Thymus (tissue), 14 donors: ENCODE measurements at places on chromosomes 7 and 10. TPM values are rescaled to one million over a fixed set of nuclear protein-coding genes. Genes with fewer than 3 reads are reported as not detected.

PIK3CG gene
- total RNA-seq = 22.4 TPM

CDH23 gene
- 9.1 TPM for total RNA-seq

MRLN gene
- 0.47 TPM for total RNA-seq

DNA sequence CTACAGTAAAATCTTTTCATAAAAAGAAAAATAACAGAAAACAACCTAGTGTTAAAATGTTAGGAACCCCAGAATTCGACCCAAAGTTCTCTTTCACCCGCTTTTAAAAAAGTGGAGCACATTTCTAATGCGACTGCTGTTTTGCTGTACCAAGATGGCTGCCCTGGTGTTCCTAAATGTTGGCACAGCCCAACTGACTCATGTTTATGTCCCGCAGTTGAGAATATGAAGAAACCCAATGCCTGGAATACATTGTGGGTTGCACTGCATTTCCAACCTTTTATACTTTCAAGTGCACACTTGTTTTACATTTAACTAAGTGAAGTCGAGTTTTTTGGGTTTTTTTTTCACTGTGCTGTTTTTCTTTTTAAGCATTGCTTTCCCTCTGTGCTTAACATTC lies 944 bp downstream of the STEAP1B start:
- H3K4me1 ChIP-seq = no peaks in the 10 kb centered on the region
- no peak for DNase-seq
- H3K36me3 ChIP-seq = no peaks in the 10 kb centered on the region
- H3K27ac ChIP-seq = no peak overlapping the region
- peaks cover 5% of the 10 kb centered on the region for H3K27me3 ChIP-seq
- H3K4me3 ChIP-seq = no peak overlapping the region

DNA sequence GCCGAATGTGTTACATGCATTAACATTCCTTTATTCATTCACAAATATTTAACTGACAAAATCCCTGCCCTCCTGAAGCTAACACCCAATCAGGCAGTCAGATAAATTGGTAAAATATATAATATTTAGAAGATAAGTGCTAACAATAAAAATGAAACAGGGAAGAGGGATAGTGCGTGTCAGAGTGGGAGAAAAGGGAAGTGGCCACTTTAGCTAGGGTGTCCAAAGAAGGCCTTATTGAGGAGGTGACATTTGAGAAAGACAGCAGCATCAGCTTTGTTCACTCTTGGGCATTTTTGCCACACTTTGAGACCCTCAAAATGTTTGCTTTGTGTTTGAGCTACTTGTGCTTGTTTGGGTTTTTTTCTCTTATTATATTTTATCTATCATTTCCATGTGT lies 317.8 kb downstream of the SNX13 start:
- no peaks in the 10 kb centered on the region for H3K4me1 ChIP-seq
- H3K4me3 ChIP-seq = no peak overlapping the region
- no peak for DNase-seq
- H3K27ac ChIP-seq = no peak overlapping the region
- H3K36me3 ChIP-seq = no peaks in the 10 kb centered on the region

GRCh38 chr10:45421221-45422097 lies 47.4 kb downstream of the ALOX5 start:
- peaks cover 71% of the 10 kb centered on the region for H3K4me1 ChIP-seq
- peak overlapping the region; percentile 92 for H3K27ac ChIP-seq
- no peaks in the 10 kb centered on the region for H3K36me3 ChIP-seq
- H3K27me3 ChIP-seq = no peaks in the 10 kb centered on the region
- no peak for DNase-seq
- no peak overlapping the region for H3K4me3 ChIP-seq

DNA sequence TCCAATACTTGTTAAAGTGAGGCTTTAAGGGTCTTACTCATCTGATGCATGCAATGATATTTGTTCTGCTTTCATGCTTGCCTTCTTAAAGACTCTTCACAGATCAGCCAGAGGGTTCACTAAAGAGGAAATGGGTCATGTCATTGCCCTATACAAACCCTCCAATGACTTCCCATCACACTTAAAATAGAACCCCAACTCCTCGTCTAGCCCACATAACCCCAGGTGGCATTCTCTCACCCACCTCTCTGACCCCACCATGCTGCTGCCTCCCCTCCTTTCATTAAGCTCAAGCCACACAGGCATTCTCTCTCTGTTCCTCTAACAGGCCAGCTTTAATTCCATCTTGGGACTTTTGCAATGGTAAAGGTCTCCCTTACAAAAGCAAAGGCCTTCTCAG lies 253.6 kb downstream of the GRID1 start:
- no peak overlapping the region for H3K27ac ChIP-seq
- DNase-seq = no peak
- no peaks in the 10 kb centered on the region for H3K36me3 ChIP-seq
- H3K4me3 ChIP-seq = no peak overlapping the region

DNA sequence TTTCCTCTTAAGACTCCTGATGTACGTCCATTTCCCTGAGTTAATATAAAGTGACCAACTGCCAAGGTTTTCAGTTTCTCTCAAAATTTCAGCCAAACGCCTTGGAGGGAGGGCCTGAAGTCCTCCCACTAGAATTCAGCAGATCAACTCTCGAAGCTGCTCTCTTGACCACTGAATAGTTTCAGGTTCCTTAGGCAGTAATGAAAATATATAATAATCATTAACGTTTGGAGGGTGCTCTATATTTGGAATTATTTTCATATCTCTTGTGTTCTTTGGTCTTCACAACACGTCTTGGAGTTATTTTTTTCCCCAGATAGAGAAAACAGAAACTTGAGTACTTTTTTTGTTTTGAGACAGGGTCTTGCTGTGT lies 123.6 kb upstream of the SFMBT2 start:
- no peak for DNase-seq
- H3K36me3 ChIP-seq = no peaks in the 10 kb centered on the region
- peaks cover 7% of the 10 kb centered on the region for H3K27me3 ChIP-seq
- no peaks in the 10 kb centered on the region for H3K4me1 ChIP-seq
- no peak overlapping the region for H3K27ac ChIP-seq

DNA sequence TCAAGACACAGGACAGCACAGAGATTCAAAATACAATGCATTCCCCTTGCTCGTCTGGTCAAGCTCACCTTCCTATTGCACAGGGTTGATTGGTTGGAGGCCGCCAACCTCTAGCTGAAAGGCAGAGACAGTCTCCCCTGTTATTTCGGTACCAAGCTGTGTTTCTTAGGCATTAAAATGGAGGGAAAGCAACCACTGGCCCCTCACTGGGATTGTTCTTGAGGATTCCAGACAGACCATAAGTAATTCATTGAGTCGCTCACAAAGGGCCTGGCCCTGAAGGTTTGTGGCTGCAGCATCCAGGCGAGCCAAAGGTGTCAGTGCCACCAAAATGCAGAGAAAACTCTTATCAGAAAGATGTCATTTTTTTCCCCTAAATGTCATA lies 81.2 kb downstream of the PARP12 start:
- no peak for DNase-seq
- no peak overlapping the region for H3K27ac ChIP-seq
- H3K36me3 ChIP-seq = no peaks in the 10 kb centered on the region
- no peaks in the 10 kb centered on the region for H3K27me3 ChIP-seq
- no peak overlapping the region for H3K4me3 ChIP-seq

- H3K4me3 ChIP-seq = no peak overlapping the region
- H3K27ac ChIP-seq = no peak overlapping the region
- DNase-seq = no peak
These were observed 241.2 kb downstream of the SKIDA1 start for GRCh38 chr10:21284301-21284700.

- no peak for DNase-seq
- H3K36me3 ChIP-seq = no peaks in the 10 kb centered on the region
- no peak overlapping the region for H3K4me3 ChIP-seq
- no peak overlapping the region for H3K27ac ChIP-seq
- H3K4me1 ChIP-seq = no peaks in the 10 kb centered on the region
These were observed 83.4 kb upstream of the BMPER start for GRCh38 chr7:33821970-33822369.

- H3K27ac ChIP-seq = no peak overlapping the region
- H3K27me3 ChIP-seq = peaks cover 11% of the 10 kb centered on the region
- H3K36me3 ChIP-seq = no peaks in the 10 kb centered on the region
- no peak for DNase-seq
- H3K4me1 ChIP-seq = no peaks in the 10 kb centered on the region
These were observed 12.2 kb downstream of the HOXA1 start for GRCh38 chr7:27083646-27084045.

DNA sequence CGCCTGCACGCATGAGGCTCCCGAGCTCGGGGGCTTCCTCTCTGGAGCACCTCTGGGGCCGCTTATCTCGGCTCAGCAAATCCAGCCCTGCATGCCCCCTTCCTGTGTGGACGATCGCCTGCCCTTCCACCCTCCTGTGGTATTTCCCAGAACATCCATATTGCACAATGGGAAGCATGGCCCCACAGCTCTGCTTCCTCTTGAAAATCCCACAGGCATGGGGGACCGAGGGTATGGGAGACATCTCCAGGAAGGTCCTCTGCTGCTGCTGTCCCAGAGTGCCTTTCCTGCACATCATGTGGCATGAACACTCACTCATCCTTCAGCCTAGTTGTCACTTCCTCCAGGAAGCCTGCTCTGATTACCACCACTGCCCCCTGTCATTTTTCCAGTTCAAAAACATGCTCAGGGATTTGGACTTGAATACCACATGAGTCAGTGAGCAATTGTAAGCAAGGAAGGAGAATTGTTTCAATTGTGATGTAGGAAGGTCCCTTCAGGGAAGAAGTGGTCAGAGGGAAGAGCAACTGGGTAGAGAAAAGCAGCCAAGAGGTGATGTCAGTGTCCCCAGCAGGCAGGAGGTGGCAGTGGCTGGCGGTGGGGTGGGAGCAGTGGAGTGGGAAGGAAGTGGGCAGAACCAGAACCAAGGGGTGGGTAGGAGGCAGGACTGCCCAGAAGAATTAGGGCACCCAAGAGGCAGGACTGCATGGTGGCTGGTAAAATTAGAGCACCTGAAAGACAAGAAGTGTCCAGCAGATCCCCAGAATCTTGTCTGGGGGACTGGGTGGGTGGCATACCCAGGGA lies 67.5 kb upstream of the ZMIZ1 start:
- peaks cover 5% of the 10 kb centered on the region for H3K27me3 ChIP-seq
- peaks cover 21% of the 10 kb centered on the region for H3K4me1 ChIP-seq
- no peak overlapping the region for H3K27ac ChIP-seq
- no peak overlapping the region for H3K4me3 ChIP-seq
